Anterior cingulate cortex (tissue), 58 donors: ENCODE measurements at places on chromosomes 3 and 15.

GRCh38 chr3:119315600-119316312 lies 21.6 kb downstream of the ARHGAP31 start:
- DNase-seq: no peak

- DNase-seq: no peak
These were observed 141.6 kb upstream of the SLC2A2 start for GRCh38 chr3:171168086-171168485.

DNA sequence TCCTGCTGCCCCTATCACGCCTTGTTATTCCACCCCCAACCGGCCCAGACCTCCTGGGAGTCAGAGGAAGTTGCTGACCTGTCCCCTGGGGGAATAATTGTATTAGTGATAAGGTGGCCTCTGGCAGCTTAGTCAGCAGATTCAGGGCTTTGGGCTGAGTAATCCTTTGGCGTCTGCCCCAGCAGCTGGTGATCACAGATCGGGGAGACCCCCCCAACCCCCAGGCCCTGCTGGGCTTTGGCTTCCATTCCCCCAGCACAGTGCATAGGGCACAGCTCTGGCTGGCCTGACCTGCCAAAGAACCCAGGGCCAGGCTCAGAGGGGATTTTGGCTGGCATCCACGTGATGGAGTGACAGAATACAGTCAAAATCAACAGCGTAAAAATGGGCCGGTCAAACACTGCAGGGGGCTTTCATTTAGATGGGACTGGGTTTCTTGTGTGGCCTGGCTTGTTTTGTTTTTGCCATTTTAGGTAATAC lies 3.9 kb upstream of the NR2E3 start:
- no peak for DNase-seq

DNA sequence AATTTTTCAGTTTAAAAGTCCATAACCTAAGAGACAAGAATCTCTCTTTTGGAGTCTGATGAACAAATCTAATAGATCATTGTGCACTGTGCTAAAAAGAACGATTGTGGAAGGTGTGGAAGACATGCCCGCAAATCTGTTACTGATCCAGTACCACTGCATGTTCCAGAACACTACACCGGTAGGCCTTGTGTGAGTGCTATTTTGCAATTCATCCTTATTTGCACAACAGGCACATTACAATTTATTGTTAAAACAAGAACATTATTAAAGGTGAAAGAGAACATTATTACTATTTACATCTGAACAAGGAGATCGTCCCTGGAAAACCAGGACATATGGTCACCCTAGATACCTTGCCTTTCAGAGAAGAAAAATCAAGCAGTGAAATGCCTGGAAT lies 205.7 kb upstream of the NECTIN3 start:
- DNase-seq: no peak

DNA sequence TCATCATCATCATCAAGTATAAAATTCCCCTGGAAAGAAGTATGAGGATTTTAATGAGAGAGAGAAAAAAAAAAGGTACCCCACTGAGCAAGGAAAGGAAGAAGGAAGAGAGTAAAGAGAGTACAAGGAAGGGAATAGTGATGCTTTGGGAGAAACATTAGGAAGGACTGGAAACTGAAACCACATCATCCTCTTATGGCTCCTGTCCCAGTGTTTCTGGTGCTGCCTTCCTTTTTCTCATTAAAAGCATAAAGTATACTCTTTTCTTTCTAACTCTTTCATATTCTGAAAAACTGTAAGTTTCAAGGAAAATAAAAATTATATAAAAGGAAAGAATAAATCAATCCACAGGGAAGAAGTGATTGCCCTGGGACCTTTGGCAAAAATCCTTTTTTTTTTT lies 616.4 kb upstream of the CBLB start:
- no peak for DNase-seq

DNA sequence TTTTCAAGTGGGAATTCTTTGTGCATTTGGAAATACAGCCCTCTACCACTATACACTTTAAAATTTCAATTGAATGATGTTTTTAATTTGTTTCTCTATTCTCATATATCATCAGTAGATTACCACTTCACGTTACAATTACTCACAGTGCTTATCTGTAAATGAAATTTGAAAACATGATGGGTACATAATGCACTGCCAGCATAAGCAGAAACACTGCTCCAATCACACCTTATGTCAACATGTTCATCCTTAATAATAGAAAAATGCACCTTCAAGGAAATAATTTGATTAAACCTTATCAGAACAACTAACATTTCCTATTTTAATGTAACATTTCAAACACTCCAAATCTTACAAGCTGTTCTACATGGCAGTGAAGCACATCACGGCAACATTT lies 718.4 kb downstream of the GBE1 start:
- no peak for DNase-seq

- DNase-seq: no peak
These were observed 6.9 kb upstream of the SPTBN5 start for GRCh38 chr15:41900526-41901380.

DNA sequence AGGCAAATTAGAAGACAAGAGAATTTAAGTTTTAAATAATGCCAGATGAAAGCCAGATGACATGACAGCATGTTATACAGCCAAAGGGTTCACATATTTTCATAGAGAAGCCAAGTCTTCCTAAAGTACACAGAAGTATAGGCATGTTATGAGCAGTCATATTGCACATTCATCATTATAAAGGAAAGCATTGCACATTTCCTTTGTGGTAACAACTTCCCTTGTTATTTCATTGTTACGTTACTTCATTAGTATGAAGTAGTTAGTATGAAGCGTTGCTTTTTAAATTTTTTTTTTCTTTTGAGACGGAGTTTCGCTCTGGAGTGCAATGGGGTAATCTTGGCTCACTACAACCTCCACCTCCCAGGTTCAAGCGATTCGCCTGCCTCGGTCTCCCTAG lies 4.6 kb upstream of the ABCC5 start:
- no peak for DNase-seq

GRCh38 chr3:113828600-113828999 lies 10.0 kb upstream of the GRAMD1C start:
- no peak for DNase-seq

GRCh38 chr3:72006631-72007556 lies 221.9 kb upstream of the PROK2 start:
- no peak for DNase-seq

- no peak for DNase-seq
These were observed 192.8 kb upstream of the TBC1D5 start for GRCh38 chr3:17935222-17935621.

DNA sequence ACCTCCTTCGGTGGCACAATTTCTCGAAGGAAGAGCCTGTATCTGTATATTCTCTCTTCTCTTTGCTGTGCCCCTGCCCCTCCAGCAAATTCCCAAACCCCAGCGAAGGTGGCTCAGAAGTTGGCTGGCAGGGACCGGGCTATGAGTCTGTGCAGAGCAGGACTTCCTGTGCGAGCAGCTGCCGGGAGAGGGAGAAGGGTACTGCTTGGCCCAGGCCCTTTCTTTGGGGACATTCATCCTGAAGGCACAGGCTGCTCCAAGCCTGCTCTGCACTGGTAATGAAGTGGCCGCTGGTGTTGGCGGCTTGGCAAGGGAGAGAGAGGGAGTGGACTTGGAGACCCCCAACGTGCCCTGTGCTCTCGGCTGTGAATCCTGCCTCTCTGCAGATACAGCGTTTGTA lies 1.5 kb downstream of the SLC6A11 start:
- DNase-seq: peak; percentile 36

- no peak for DNase-seq
These were observed 72.0 kb downstream of the RAD18 start for GRCh38 chr3:8891303-8891702.

GRCh38 chr3:14137004-14137403 lies 12.2 kb downstream of the TMEM43 start:
- DNase-seq: no peak

GRCh38 chr15:98654790-98655360 lies 6.5 kb downstream of the IGF1R start:
- no peak for DNase-seq

DNA sequence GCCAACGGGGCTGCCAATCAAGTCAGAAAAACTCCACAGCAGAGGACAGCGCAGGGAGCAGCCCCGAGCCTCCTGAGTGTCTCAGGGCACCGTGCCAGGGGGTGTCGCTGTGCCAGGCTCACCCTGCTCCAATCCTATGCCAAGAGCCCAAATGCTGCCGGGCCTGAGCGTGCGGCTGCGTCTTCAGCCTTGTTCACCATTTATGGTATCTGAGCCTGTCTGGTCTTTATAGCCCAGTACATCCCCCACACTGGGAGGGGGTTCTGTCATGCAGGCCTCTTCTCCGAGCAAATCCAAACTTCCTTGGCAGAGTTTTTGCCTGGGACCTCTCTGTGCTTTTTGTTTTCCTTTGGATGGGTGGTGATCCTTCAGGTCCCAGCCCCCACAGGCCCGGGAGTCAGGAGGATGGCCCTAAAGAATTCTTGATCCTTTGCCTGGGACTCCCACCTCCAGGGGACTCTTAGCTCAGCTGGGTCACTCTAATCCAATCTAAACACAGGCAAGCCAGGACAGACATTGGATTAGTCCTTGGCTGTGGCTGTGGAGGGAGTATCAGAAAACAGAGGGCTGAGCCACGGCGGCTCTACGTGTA lies 135.1 kb upstream of the HACD2 start:
- DNase-seq: no peak

DNA sequence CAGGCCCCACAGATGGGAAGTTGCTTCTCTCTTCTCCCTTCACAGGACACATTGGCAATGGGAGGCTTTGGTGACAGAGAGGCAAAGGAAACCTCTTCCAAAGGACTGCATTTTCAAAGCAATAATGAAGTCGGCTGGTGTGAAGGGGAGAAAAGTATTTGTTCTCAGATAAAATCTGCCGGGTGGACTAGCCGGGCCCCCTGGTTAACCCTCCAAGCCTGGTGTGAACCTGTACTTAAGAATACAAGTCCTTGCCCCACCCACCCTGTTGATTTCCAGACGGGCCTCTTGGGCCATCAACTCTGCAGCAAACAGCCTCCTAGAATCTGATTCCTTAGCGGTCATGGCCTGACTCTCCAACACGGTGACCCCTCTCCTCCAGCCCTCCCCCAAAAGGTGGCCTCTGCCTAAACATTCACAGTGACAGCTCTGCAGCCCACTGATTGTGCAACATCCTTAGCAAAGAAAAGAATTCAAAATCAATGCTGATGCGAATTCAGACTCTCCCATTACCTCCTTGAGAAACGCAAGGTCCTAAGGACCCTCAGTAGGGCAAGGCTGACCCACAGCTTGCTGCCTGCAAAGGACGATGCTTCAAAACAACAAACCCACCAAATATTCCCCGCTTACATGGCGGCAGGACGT lies 9.9 kb downstream of the TLE3 start:
- no peak for DNase-seq

GRCh38 chr3:146544929-146545528 lies 622 bp upstream of the PLSCR1 start:
- DNase-seq: no peak

DNA sequence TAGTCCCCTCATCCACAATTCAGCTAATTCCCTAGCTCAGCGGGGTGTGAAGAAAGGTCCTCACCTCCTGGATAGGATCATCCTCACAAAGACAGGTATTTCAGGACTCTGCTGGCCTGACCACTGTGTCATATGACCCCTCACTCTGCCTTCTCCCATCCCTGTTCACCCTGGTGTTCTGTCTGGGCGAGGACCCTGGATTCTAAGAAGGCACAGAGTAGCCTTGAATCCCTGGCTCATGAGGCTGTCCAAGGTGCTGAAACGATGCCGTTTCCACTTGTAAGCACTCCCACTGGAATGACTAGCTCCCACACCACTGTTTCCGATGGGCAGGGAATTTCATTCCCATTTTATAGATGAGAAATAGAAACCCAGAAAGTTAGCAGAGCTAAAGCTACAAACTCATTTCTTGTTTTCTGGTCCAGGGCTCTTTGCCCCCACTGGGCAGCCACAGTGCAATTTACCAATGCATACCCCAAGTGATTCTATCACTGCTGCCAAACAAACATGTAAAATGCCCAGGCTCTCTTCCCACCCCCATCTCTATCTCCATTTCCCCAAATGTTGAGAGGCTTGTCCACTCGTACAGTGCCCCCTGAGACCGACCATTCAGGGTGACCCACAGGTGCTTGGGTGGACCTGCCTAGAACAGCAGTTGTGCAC lies 83.2 kb downstream of the RAB11A start:
- no peak for DNase-seq

GRCh38 chr15:92682741-92683510 lies 27.4 kb upstream of the FAM174B start:
- no peak for DNase-seq

GRCh38 chr3:66378256-66378655 lies 122.6 kb downstream of the LRIG1 start:
- DNase-seq: no peak
